Right lung (tissue), 10 donors: ENCODE measurements at places on chromosomes 4 and X. TPM values are rescaled to one million over a fixed set of nuclear protein-coding genes. Genes with fewer than 3 reads are reported as not detected.

The ADAM29 gene
- polyA plus RNA-seq = 0.10 TPM

- DNase-seq = peak; percentile 33
These were observed 117.3 kb downstream of the DRD5 start for GRCh38 chr4:9898596-9899305.

GRCh38 chrX:35016051-35016450, 73.5 kb downstream of the FAM47B start:
- DNase-seq = no peak

GRCh38 chrX:96611619-96612362, 72.9 kb upstream of the DIAPH2 start:
- peak; percentile 45 for DNase-seq

- DNase-seq = peak; percentile 75
These were observed at the start of gene PRDM5 for GRCh38 chr4:120922381-120923206. TSS of gene PRDM5 (minus strand) at chr4:120922726. CDS start at chr4:120922608, 118 bp downstream.

DNA sequence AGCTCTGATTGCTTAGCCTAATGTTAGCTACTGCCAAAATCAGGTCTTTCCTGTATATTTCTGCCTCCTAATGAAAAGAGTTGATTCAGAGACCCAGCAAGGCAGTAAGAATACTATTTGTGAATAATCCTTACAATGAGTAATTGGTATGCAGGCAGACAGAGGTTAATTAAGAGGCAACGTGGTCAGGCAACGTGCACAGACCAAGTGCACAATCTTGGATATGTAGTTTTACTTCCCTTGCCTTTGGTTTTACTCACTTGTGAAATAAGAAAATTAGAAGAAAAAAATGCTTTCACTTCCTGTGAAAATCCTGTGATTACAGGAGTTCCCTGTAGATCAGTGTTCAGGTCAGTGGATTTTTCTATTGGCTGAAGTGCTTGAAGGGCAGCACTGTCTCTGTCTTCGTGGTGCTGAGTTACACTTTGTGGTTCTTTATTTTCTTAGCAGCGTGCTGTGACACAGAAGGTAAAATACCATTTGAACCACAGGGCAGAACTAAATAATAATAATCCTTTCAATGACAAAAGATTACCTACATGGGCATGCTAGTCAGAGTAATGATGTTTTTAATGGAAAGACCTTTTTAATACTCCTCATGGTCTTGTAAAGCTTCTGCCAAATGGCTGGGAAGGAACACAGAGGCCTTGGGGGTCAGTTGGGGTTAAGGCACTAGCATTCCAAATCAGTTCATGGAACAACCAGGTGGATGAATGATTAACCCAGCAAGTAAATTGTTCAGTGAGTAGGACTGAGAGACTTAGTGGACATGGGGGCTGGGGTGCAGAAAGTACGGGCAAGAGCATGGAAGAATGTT, 430.9 kb downstream of the MAPK10 start:
- no peak for DNase-seq

- no peak for DNase-seq
These were observed 44.4 kb downstream of the PSAPL1 start for GRCh38 chr4:7390336-7390735.
